Iris pigment epithelial cell (primary cell): ENCODE measurements at places on chromosomes 3 and 15.

DNA sequence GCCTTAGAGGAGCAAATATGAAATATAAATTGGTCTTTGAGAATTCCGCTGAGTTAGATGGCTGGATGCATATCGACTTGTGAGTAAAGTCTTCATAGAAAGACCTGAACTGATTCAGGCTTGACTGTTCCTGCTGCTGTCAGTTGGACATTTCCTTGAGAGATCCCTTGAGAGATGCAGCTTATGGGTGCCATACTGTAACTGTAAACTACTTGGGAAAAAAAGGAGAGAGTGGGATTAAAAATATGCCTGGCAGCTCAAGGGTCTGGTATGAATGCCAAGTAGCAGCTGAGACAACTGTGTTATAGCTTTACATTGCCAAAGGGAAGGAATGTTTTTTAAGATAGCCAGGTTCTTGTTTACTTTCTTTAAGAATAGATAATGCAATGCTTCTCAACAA, 926.6 kb downstream of the EPHA3 start:
- no peak for DNase-seq

DNA sequence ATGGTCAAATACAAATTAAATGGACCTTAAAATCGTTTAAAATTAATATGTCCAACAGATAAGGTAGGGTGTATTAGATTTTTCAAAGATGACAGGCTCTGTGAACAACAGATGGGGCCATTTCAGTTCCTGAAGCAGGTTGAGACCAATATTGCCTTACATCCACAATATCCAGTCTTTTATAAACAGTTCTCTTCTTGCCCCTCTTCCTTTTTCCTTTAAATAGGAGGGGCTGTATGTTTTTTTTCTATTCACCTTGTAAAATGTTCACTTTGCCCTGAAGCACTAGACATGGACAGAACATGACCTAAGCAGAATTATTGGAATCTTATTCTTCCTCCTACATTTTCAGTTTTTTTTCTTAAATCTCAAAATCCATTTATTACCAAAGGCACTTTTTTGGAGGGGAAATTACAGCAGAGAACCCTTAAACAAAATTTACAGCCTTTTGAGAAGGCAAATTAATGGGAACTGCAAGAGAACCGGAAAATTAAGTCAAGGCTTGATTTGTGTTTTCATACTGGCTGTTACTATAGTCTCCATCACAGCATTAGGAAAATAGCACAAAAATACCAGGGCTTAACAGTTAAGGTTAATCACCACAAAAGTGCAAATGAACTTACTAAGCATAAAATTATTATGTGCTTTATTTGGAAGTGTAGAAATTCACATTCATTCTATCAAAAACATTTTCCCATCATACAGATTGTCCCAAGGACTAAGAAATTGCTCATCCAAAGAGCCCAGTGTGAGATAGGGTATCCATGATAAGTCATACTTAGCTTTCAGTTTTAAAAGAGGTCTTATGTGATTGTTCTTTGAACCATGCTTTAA, 55.8 kb downstream of the CMSS1 start:
- no peak for DNase-seq

DNA sequence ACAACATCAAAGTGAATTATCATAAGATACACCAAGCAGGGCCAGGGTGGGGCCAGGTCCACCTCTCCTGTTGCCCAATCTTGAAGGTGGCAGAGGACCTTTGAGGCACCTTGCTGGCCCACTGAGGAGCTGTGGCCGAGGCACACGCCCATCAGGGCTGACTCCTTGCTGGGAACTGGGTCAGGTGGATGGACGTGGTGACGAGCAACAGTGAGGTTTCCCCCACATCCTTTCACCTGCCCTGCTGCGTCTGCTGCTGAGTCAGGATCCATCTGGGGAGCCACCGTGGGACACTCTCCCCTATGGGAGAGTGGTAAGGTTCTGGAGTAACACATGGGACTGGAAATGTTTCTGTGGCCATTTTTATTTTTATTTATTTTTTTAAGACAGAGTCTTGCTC, 17.3 kb upstream of the FURIN start:
- DNase-seq: no peak

DNA sequence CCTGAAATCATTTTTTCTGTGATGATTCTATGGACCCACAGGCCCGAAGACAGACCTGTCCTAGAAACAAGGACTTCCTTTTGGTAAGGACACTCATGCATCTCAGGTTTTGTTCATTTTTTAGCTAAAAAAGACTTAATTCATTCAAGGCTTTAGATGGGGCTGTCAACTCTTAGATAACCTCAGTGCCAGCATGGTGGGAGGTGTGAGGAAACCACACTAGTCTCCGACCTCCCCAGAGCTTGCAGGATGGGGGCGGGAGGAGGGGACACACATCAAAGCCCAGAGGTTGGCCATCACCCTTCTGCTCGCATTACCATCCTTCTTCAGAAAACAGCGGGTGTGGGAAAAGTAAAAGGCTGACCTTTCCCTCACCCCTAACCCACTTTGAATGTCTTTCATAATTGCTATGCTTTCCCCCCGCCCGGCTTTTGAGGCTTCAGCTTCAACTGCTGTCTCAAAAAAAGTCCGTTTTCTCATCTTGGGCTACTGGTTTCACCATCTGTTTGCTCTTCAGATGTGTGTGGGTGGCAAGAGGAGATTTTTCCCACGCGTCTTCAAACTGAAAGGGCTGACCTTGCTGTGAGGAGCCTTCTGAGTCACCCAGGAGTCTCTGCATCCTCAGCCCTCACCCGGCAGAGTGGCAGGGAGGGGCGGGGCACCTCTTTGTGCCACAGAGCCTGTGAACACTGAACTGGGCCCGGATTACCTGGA, 27.6 kb upstream of the CXCR6 start:
- peak; percentile 98 for DNase-seq

- no peak for DNase-seq
Measured at GRCh38 chr3:13406190-13406589, 13.9 kb downstream of the NUP210 start.

DNA sequence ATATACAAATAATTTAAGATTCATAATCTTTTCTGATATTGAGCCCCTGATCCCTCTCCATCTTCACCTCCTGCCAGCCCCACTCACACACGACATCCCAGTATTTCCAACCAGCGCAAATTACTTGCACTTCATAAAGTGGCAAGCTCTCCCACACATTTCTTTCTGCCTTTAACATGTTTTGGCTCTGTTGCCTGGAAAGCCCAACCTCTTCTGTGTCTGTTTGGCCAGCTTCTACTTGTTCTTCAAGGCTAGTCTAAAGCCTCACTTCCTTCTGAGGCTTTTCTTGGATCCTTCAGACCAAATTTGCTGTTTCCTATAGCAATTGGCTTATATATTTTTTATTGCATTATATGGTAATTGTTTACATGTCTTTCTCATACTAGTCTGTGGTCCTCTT, 5.1 kb upstream of the TM6SF1 start:
- no peak for DNase-seq

DNA sequence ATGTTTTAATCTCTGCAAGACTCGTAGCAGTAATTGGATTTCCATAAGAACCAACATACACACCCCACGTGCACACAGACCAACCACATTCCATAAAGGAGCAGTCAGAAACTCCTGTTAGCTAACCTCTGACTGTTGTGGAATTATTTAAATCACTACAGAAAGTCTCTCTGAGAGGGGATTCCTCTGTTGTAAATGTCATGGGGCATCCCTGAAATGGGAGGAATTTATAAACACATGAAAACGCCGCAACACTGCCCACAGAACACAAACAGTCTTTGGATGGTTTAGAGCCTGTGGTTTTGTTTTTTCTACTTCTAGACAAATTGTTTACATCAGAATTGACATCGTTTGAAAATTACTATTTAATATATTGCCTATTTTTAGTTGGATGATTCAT, 740.1 kb upstream of the GRM7 start:
- no peak for DNase-seq

DNA sequence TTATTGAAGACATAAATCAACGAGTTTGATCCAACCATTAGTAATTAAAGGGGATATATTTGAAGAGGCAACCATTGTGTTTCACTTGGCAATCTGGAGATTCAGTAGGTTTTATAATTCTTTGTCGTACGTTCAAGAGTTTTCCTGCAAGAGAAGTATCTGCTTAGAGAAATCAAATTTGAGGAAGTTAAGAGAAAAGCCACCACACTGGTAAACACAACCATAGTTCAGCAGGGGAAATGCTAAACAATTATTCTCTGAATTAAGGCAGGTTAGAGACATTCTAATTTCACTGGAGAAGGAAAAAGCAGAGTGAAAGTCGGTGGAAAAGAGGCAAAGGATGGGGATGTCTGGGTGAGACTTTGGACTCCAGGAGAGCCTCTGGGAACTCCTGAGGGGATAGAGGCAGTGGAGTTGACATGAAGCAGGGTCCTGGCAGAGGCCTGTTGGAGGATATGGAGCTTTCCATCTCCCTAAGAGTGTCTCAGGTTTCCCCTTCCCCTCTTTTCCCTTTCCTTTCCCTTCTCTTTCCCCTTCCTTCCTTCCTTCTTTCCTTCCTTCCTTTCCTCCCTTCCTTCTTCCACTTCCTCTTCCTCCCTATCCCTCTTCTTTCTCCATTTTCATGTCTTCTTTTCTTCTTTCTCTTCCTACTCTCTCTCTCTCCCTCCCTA, 26.5 kb downstream of the SPINK8 start:
- no peak for DNase-seq

DNA sequence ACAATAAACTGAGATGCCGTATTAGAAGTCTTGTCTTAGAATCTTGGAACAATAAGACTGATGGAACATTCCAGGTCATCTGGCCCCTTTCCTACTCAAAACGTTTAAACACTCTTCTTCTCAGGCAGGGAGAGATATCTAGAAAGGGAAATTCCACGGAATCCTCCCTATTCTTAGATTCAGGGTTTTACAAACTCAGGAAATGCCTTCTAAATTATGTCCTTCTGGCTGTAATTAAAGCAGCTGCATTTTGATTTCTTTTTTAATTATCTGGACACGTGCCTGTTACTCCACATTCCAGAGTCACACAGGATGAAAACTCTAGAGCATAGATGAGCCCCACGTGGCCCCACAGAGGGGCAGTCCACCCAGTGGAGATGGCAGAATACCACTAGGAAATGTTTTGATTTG, 41.5 kb upstream of the MTMR10 start:
- DNase-seq: peak; percentile 38
